ENCODE measurements at places on chromosomes 3 and 15. TPM values are rescaled to one million over a fixed set of nuclear protein-coding genes. Genes with fewer than 3 reads are reported as not detected.

Gene MAP1A
- 7.4 TPM for total RNA-seq

Gene C3orf80
- 0.31 TPM for total RNA-seq

DNA sequence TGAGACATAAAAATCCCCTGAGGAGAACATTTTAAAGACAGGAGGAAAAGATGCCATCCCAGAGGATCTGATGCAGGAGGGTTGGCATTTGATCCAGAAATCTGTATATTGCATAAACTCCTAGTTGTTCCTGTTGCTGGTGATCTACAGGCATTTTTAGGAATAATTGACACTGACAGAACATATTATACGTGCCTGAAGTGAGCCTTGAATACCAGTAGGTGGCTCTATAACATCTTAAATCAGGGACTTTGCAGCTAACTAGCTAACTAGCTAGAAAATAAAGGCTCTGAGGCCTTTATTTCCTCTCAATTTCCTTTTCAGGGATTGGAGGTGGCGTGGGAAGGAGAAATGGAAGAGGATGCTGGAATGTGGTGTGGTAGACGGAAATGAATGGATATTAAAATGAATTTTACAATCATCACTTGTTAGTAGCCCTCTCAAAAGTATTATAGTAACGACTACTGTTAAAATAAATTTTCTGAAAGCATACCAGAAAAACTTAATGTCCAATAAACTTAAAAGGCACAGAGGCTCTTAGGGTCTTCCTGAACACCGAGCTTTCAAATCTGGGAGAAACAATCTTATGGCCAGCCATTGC, 73.8 kb upstream of the ZBED2 start:
- DNase-seq, result no peak

Gene HIGD1A
- 376 TPM for total RNA-seq

- no peak for DNase-seq
These were observed 273.6 kb upstream of the PROK2 start for GRCh38 chr3:72058493-72059081.

Gene STAC
- total RNA-seq, result 0.24 TPM

DNA sequence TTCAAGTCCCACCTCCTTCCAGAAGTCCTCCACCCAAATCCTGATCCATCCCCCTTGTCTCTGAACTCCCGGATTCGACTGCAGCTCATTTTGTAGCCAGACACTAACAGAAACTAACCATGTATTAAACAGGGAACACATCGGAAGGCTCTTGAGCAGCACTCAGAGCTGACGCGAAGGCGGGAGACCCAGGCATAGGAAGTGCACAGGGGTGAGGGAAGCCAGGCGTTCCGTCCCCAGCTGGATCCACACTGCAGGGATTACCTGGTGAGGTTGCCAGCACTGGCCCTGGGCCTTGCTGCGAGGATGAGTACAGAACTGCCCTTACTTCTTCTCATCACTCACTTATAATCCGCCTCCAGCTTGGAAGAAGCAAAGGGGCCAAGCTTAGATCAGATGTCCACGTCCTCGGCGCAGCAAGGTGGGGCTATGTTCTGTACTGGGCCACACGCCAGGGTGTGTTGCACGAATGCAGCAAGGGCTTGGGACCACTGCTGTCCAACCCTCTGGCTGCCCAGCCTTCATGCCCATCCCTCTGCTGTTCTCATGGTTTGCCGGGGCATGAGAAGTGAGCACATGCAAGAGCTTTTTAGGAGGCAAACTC, 124.2 kb upstream of the SMAD3 start:
- DNase-seq, result no peak

DNA sequence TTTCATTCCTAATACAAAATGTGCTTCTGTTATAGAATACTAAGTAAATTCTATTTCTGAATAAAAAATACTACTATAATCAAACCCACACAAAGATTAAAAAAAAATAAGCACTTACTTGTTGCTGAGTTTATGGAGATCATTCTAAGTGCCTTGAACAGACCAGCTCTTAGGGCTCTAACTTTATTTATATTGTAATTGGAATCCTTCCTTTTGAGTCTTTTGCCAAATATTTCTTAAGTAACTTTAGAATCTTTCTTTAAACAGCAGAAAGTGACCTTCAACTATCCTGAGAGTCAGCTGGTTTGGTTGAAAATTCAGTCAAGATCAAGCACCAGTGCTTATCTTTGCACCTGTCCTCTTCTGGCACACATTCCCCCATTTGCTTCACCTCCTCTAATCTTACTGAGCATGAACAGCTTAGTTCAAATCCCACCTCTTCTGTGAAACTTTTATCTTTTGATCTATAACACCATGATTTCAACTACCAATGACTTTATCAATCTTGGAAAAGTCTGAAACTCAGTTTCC, 149.3 kb downstream of the VPS13C start:
- DNase-seq, result no peak

Gene B3GALNT1
- 1.4 TPM for total RNA-seq

- no peak for DNase-seq
These were observed 692.9 kb downstream of the ZPLD1 start for GRCh38 chr3:103127737-103128136.

DNA sequence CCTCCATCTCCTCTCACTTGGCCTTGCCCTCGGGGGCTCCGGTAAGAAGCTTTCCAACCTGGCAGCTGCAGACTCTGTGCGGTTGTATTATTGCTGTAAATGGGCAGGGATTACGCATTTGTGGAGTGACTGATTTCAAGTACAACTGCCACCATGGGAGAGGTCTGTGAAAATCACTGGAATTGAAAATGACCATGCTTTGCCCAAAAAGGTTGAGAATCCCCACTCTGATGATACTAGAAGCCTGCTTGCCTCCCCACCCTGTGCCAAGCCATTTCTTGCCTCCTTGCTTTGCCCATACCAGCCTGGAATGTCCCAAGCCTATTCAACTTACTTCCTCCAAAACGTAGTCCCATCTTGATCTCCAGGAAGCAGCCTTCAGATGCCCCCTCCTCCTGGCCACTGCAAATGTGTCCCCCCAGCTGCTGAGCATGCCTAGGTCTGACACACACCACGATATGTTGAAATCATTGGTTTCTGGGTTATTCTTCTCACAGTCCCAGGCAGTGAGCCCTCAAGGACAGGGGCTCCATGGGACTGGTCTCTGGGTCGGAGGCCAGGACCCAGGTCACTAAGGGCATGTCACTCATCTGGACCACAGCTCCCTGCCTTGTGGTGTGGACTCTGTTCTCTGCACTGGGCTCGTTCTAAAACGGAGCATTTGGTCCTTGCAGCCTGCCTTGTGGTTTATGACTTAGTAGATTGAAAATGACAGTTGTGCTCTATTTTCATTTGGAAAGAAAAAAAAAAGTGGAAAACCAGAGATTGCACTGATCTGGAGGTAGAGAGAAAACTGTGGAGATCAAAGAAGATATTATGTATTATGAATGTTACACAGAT, 42.9 kb downstream of the SMAD3 start:
- DNase-seq, result no peak

DNA sequence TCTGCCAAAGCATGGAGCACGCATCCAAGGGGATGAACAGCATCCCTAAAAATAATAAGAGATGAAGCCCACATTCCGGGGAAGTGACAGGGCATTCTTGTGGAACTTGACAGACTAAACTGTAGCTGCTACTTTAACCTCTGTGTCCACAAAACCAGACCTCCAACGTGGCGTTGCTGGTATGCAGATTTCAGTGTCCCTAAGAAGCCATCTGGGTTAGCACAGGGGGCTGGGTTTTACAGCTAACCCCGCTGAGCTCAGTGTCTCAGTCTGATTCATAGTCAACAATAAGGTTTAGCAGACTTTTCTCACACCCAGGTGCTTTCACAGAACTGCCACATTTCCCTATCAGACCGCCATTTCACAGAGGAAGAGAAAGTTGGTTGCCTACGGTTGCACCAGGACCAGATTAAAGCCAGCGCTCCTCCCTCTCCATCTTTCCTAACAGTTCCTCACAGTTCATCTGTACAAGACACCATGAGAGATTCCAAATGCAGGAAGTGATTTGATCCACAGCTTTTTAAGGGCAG, 61.6 kb upstream of the CTDSPL start:
- DNase-seq, result no peak

- DNase-seq, result no peak
These were observed 15.3 kb downstream of the RAB43 start for GRCh38 chr3:129106320-129106719.

- no peak for DNase-seq
These were observed 583.8 kb upstream of the ZNF717 start for GRCh38 chr3:76369170-76369569.

DNA sequence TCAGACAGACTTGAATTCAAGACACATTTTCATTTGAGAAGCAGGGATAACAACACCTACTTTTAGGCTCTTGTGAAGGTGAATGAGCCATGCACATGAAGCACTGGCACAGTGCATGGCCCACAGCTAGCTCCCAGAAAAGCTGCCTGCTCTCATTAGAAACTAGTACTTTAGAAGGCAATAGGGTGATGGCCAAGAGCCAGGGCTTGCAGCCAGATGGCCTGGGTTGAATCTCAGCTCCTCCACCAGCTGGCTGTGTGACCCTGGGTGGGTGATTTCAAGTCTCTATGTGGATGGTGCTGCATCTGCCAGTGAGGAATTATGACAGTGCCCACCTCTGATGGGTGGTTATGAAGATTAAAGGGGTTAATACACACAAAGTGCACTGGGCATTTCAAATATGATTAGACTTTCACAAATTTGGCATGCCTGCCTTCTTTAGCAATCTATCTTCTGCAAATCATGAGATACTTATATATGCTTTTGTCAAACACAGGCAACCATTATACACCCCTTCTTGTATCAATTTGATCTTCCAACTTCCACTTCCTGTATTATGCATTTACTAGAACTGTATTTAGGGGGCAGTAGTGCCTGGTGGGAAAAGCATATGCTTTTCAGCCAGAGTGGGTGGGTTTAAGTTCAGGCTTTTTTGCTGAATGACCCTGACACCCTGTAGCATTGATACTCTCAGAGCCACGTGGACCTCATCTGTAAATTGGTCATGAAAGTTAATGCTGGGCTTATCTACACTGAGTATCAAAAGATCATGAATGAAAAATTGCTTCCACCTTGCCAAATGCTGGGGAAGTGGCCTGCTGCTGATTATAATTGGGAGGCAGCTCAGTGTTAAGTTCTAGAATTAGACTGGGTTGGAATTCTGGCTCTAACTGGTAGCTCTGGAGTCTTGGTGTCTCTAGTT, 34.7 kb upstream of the RBP1 start:
- DNase-seq, result no peak

- DNase-seq, result no peak
These were observed 53.2 kb upstream of the FNDC3B start for GRCh38 chr3:171986176-171986575.

Gene LYZL4
- total RNA-seq, result not detected

DNA sequence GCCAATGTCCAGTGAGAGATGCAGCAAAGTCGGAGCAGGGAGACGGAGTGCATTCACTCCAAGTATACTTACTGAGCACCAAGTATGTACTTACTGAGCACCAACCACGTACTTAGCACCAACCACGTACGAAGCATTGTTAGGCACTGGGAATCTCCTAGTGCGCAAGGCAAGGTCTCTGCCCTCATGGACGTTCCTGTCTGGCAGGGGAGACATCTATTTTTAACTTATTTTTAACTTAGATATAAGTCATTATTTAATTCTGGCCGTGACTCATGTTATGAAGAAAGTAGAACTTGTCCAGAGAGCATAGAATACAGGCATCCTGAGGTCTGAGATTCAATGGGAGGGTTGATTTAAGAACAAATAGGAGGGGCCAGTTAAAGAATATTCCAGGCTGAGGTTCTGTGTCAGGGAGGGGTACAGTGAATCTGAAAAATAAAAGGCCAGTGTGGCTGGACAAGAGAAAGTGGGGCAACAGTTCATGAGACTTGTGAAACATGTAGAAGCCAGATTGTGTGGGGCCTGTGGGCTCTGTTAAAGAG, 9.3 kb upstream of the LRRC31 start:
- DNase-seq, result no peak

DNA sequence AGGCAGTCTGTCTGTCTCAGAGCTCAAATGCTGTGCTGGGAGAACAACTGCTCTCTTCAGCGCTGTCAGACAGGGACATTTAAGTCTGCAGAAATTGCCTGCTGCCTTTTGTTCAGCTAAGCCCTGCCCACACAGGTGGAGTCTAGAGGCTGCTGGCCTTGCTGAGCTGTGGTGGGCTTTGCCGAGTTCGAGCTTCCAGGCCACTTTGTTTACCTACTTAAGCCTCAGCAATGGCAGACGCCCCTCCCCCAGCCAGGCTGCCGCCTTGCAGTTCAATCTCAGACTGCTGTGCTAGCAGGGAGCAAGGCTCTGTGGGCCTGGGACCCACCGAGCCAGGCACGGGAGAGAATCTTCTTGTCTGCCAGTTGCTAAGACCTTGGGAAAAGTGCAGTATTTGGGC, 25.0 kb upstream of the RPP14 start:
- DNase-seq, result no peak

DNA sequence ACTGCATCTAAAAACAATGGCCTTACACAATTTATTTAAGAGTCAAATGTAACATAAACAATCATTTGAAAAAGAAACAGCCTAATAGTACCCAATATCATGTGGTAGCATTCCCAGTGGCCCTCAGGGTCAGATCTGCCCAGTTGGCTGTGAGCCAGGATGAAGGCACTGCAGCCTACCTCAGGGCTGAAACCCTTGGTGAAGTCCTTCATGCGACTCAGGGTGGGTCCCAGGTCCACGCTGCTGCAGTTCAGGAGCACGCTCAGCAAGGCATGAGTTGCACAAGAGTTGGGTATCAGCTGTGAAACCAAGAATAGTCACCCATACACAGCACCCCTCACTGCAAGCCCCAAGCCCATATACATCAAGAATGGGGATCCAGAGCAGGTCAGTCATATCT, 37.1 kb downstream of the SEMA3G start:
- no peak for DNase-seq

Gene SOX14
- total RNA-seq, result not detected

GRCh38 chr3:194275291-194275690, 75.8 kb downstream of the CPN2 start:
- no peak for DNase-seq

Gene ZBED2
- total RNA-seq, result not detected

- DNase-seq, result no peak
These were observed 37.7 kb downstream of the ZDHHC23 start for GRCh38 chr3:113985541-113985940.

DNA sequence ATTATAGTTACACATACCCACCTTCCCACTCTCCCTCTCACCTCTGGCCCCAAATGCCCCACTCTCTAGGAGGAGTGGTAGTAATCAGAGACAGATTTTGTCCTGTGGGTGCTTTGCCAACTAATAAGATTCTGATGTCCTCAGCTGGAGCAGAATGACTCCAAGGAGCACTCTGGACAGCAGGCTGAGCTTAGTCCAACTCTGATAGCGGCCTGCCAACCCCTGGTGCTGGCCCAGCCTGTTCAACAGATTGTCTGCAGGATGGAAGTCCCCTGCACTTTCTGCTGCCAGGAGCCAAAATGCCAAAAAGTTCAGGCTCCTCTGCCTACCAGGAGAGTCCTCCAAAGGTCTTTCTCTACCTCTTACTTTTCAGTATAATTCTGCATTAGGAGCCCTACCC, 160.5 kb upstream of the UMPS start:
- no peak for DNase-seq

Gene SPESP1
- 0.70 TPM for total RNA-seq

- DNase-seq, result no peak
These were observed 83.9 kb downstream of the LEKR1 start for GRCh38 chr3:156910022-156910421.

- no peak for DNase-seq
These were observed 138.6 kb downstream of the GAP43 start for GRCh38 chr3:115761927-115762305.

GRCh38 chr15:63634154-63634553, 37.0 kb downstream of the FBXL22 start:
- DNase-seq, result no peak

Gene SLC22A13
- 0.27 TPM for total RNA-seq

Gene DLL4
- total RNA-seq, result 14.0 TPM

Gene ACVR2B
- total RNA-seq, result 5.2 TPM

Gene MCF2L2
- 1.1 TPM for total RNA-seq

Gene TRH
- total RNA-seq, result not detected

- no peak for DNase-seq
These were observed 4.0 kb downstream of the FMN1 start for GRCh38 chr15:33190539-33190938.
